ENCODE measurements at places on chromosomes 16 and 17.

- peak; percentile 22 for DNase-seq
Measured at GRCh38 chr16:19879241-19879792, 5.3 kb downstream of the GPRC5B start.

DNA sequence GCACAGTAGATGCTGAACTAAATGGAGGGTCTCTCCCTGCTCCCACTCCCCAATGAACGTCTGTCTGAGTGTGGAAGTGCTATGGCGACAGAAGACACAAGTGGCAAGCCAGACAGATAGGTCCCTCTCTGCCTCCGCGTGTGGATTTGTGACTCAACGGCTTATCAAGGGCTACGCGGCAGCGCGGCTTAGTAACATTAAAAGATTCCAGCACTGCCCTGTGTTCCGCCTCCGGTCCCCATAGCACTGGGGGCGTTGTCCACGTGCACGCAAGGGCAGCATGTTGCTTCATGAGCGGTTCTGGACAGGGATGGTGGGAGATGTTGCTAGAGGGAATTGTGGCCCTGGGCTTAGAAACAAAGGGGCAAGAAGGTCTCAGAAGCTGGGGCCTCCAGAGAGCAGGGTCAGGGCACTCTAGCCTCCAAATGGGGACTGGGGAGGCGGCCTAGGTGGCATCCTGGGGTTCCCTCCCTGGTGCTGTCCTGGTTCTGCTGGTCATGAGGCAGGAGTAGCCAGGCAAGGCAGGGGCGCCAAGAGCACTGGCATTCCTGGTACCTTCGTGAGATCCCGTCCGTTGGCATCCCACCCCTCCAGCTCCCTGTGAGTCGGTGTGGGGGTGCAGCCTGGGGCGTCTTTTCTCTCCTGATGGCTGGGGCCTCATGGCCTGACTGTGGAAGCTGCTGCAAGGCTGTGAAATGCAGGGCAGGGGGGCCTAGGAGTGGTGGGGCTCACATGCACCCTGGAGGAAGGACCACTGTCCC, 9.1 kb downstream of the CRHR1 start:
- no peak for DNase-seq

GRCh38 chr17:68613739-68614298, 12.7 kb upstream of the FAM20A start:
- peak; percentile 51 for DNase-seq

GRCh38 chr17:31549121-31549524, 157.6 kb downstream of the RAB11FIP4 start:
- no peak for DNase-seq

DNA sequence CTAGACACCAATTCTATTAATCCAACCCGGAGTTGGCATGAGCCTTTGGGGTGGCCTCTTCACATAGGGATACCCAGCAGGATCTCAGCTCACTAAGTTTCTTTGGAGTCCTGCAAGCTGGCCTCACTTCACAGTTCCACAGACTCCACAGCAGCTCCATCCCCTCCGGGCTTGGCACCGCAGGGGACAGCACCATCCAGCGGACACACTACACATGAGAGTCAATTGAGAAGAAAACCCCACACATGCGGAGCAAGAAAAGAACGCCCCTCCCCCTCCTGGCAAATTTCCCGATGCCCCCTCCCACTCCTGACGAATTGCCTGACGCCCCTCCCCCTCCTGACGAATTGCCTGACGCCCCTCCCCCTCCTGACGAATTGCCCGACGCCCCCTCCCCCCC, 31.1 kb downstream of the KLHDC4 start:
- no peak for DNase-seq

DNA sequence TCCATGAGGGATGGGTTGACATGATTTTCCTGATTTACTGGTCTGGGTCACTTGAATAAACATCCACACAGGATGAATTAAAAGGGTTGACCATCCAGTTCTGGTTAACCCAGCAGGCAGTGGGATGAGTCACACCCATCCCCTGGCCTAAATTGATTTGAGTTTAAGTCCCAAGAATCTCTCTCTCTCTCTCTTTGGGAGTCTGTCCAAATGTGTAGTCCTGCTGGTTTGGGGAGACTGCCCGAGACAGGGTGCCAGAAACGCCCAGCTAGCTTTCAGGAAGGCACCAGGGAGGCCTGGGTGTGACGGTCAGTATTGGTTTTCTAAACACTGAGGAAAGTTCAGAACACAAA, 38.8 kb downstream of the SCPEP1 start:
- DNase-seq, result peak; percentile 55

DNA sequence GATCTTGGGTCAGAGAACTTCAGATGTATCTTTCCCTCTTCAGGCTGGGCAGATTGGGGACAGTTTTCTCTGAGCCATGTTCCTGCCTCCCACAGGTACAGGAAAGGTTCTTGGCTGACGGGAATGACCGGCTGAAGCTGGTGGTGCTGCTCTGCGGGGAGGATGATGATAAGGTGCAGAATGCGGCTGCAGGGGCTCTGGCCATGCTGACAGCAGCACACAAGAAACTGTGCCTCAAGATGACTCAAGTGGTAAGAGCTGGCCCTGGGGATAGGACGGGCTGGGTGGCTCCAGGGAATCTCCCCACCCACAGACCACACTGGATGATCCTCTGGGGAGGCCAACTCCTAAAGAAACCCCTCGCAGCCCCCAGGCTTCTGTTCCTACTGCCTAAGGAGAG, 10.9 kb downstream of the SLC35G3 start:
- DNase-seq, result no peak

DNA sequence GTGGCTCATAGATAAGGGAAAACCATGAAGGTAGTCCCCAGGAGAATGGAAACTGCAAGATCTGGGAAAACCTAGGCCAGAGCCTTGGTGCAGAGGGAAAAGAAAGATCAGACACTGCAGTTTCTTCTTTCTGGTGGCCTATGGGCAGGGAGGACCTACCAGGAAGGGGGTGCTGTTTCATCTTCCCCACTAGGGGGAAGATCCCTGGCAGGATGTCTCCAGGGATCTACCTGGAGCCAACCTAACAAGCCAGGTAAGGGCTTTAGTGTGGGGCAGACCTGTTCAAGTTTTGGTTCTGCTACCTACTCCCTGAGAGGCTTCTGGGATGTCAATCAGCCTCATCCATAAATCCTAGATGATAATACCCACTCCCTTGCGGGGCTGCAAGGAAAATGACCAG, 21.4 kb downstream of the TOM1L2 start:
- no peak for DNase-seq

GRCh38 chr16:84597931-84598351, 19.9 kb downstream of the COTL1 start:
- DNase-seq, result no peak

GRCh38 chr16:12419151-12419550, 384.5 kb downstream of the CPPED1 start:
- no peak for DNase-seq

GRCh38 chr16:2535625-2536013, 2.2 kb upstream of the PDPK1 start:
- peak; percentile 73 for DNase-seq

GRCh38 chr17:7403727-7403976, 245 bp downstream of the TMEM256 start:
- DNase-seq, result no peak

- no peak for DNase-seq
Measured at GRCh38 chr17:78359321-78359996, 418 bp downstream of the SOCS3 start.

GRCh38 chr16:86953631-86954391, 363.4 kb downstream of the C16orf95 start:
- no peak for DNase-seq

DNA sequence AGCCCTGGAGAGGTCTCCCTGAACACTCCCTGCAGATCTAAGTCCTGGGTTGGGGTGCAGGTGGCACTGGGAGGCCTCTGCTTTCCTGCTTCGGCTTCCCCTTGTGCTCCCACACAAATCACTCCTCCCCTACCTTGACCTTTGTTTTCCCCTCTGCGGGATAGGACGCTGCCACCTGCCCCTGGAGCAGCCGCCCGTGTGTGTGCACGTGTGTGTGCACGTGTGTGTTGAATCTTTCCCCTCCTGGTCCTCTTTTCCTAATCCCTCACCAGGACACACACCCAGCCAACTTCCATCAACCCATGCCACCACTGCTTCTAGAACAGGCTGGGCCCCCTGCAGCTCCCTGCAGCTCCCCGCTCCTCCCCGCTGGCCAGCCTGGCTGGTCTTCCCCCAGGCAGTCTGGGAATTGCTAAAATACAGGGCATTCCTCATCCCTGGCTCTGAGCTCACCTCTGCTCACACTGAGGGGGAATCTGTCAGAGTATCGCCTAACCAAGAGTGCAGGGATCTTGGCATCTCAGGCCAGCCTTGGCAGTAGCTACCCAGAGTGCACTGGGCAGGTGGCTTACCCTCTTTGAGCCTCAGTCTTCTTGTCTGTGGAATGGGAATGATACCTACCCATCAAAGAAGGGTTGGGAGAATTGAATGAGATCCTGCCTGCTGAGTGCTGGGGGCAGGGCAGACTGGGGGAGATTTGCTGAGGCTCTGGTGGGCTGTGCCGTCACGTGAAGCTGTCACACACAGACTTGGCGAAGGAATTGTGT, 198.5 kb downstream of the NTN1 start:
- DNase-seq, result no peak

DNA sequence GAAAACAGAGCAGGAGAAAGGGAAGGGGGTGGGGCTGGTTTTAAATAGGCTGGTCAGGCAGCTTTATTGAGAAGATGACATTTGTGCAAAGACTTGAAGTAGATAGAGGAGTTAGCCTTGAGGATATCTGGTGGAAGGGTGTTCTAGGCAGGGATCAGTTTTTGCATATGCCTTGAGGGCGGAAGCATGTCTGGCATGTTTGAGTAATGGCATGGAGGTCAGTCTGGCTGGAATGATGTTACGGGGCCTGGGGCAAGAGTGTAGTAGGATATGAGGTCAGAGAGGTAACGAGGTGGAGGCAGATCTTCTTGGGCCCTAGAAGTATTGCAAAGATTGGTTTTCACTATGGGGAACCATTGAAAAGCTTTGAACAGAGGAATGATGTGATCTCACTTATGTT, 4.8 kb downstream of the RABEP1 start:
- no peak for DNase-seq

DNA sequence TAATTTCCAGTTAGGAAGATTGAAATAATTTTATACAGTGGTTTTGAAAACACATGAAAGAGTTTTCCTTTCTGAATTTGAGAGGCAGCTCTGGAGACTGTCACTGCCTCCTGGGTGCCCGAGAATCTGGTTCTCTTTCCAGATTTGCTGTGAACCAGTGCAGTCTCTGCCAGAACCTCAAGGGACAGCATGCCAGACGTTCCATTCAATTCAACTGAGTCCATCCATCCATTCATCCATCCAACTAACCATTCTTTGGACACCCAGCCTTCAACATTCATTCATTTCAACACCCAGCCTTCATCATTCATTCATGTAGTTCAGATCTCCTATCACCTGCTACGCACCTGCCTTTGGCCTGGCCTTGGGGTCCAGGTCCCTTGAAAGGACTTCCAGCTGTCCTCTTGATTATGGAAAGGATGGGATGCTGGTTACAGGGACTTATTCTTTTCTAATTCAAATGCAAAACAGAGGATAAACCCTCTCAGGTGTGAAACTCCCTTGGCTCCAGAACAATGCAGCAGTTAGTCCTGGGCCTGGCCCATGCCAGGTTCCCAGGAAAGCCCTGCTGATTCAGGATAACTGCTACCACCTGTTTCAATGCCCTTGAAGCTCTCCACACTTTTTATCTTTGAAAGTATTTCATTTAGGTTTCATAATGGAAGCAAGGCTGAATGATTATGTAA, 68.7 kb downstream of the WSCD1 start:
- DNase-seq, result no peak

DNA sequence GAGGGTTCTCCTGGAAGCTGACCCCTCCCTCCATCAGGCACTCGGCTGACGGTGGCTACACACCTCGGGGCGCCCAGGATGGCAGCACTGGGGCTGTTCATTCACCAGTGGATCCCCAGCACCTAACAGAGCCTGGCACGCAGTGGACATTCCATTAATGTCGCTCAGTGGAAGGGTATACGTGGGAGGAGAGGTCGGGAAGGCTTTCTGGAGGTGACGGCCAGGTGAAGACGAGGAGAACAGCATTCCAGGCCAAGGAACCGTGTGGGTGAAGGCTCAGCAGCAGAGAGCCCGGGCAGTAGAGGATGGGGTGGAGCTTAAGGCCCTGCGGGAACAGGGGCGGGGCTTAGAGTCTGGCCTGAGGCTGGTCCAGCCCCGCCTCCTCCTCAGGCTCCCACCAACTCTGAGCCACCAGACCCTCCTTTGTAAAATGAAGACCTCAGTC, 2.5 kb upstream of the HS3ST6 start:
- no peak for DNase-seq

DNA sequence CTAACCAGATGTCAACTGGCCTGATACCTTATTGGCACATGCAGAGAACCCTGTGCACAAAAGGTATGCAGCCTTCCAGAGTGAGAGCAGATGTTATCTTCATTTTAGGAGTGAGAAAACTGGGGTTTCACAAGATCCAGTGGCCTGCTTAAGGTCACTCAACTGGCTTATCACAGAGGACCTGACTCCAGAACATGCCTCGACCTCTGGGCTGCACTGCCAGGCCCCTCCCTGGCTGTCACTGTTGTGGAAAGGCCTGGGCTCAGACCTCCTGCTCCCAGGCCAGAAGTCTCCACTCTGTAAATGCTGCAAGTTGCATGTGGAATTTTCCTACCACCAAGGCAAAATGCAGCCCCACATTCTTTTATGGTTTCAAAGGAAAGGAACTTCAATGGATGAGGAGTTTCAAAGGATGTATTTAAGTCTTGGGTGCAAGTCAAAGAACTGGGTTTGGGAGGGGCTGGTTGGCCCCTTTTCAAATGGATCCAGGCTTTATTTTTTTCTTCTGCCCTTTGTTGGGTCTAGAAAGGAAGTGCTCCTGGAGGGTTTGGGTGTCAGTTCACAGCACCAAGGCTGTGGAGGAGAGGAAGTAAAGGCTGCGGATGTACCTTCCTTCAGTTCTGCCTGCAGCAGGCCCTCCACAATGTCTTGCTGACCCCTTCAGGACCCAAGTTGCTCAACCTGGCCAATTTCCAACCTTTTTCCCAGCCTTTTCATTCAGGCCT, 30.4 kb upstream of the SMPD3 start:
- no peak for DNase-seq

- DNase-seq, result no peak
Measured at GRCh38 chr16:21704733-21705132, 41.0 kb downstream of the OTOA start.

DNA sequence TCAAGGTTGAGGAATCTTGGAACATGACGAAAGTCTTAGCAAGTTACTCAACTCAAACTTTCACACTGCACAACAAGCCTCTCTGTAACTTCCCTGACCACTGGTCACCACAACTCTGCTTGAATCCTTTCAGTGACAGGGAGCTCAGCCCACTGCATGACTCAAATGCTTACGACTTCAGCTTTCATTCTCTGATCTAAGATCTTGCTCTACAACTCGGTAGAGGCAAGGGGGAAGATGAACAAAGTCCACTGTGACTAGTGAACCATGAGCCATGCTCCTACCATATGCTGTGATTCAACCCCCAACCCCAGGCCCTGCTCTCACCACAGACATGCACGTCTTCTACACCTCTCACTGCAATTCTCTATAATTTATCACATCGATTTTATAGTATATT, 160.9 kb downstream of the SLC39A11 start:
- no peak for DNase-seq

- DNase-seq, result no peak
Measured at GRCh38 chr17:27299384-27300049, 5.6 kb downstream of the WSB1 start.

Data from fibroblast of upper back skin (primary cell).